ENCODE measurements at places on chromosomes 5 and 9. TPM values are rescaled to one million over a fixed set of nuclear protein-coding genes. Genes with fewer than 3 reads are reported as not detected.

POLK gene
- total RNA-seq, result 21.8 TPM

SPATA9 gene
- total RNA-seq, result not detected

SNAPC3 gene
- 25.6 TPM for total RNA-seq

PCDHA11 gene
- total RNA-seq, result not detected

LCN9 gene
- total RNA-seq, result not detected

- DNase-seq, result no peak
Observed at GRCh38 chr5:52867809-52868208, 80.1 kb downstream of the ITGA1 start.

DNA sequence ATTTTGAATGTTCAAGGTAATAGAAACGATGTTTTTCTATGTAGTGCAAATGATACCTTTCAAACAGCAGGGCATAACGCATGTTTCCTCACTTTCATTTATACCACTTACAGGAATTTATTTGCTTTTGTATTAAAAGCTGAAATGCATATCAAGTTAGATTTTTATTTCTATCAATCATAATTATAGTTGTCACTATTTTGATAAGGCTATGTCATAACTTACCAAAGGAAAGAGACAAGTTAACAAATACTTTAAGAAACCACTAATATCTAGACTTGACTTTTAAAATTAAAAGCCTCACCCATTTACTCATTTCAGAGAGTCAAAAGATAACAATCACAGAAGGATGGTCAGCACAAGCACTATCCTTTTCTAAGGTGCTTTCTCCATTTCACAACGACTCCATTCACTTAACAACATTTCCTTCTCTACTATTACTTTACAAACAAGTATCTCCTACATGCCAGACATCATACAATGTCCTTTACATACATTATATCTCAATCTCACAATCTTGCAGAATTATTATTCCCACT, 12.6 kb downstream of the ERP44 start:
- no peak for DNase-seq

- DNase-seq, result no peak
Observed at GRCh38 chr5:150057052-150057451, 29.3 kb downstream of the CSF1R start.

DNA sequence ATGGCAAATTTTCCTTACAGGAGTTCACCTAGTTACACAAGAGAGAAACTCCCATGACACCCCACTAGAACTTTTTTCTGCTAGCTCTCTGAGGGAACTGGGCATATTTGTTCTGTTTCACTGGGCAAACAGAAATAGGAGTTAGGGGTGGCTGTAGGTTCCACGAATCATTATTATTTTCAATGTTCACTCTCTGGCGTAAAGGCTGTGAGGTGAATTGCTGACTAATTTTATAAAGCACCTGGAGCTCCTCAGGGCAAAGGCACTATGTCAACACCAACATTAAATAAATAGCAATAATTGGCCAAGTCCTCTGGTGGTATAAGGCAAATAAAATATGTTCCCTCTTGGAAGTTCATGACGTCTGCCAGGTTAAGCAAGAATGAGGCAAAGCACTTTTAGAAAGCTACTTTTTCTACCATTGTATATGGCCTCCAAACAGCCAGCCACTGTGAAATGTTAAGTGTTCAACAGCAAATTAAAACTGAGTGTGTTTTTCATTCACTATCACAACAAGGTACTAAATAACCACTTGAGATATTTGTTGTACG, 344.6 kb downstream of the PDE4D start:
- no peak for DNase-seq

- no peak for DNase-seq
Observed at GRCh38 chr9:79213417-79214125, 358.2 kb upstream of the TLE4 start.

- DNase-seq, result peak; percentile 68
Observed at GRCh38 chr9:99822109-99822805, 572 bp downstream of the NR4A3 start.

- DNase-seq, result no peak
Observed at GRCh38 chr5:31530541-31531265, 1.2 kb downstream of the DROSHA start.

- peak; percentile 70 for DNase-seq
Observed at GRCh38 chr5:128196791-128197190, 113.2 kb downstream of the SLC12A2 start.

Data from T-cell (primary cell).